Omental fat pad (tissue), 4 donors: ENCODE measurements at places on chromosomes 7 and 10. TPM values are rescaled to one million over a fixed set of nuclear protein-coding genes. Genes with fewer than 3 reads are reported as not detected.

CALHM3 gene
- not detected for total RNA-seq

PTPRN2 gene
- total RNA-seq: 2.0 TPM

DNA sequence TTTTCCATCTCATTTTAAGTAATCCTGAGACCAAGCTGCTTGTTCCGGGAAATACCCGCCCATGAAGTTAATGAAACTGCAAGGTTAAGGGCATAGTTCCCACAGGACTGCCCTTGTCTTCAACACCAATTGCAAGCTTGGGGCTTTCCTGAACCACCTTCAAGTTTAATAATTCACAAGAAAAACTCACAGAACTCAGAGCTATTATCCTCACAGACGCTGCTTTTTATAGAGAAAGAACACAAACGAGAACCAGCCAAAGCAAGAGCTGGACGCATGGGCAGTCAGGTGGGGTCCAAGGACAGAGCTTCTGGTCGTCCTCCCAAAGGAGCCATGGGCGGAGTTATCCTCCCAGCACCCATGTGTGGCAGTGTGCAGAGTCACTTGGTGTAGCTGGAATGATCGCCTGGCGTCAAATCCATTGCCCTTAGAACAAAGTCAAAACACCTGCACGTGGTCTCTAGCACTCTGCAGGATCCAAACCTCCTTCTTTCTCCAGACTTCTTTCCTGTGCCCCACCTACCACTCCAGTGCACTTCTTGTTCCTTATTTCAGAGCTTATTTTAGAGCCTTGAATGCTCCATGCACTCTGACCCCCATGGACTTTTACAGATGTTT is 56.7 kb downstream of the SNX10 start:
- DNase-seq: no peak

DNA sequence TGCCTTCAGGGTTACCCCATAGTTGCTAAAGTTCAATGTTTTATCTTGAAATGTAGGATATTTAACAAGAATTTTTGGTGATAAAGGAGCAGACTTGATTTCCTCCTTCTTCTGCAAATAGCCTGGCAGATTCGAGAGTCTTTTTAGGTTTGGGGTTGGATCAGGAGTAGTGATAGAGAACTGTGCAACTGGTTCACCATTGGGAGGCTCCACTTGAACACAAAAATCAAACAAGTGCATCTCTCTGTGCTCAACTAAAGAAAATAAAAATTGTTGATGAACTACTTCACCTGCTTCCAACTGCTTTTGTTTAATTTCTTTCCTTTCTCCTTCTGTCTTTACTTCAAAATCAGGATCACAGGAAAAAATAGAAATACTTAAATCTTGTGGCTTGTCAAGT is 58.5 kb downstream of the MACC1 start:
- DNase-seq: no peak

GRCh38 chr7:79555571-79555970 is 102.1 kb upstream of the MAGI2 start:
- no peak for DNase-seq
